ENCODE measurements at places on chromosomes 3 and 15. TPM values are rescaled to one million over a fixed set of nuclear protein-coding genes. Genes with fewer than 3 reads are reported as not detected.

The PDZRN3 gene
- 50.6 TPM for total RNA-seq

The SRGAP3 gene
- 15.7 TPM for total RNA-seq

The ANKUB1 gene
- not detected for total RNA-seq

The CLDN1 gene
- total RNA-seq: 1.6 TPM

The XCR1 gene
- total RNA-seq: not detected

The SCN11A gene
- 2.6 TPM for total RNA-seq

The PLA1A gene
- not detected for total RNA-seq

The PLCD1 gene
- 9.4 TPM for total RNA-seq

The BTLA gene
- total RNA-seq: under 0.01 TPM

The KLF15 gene
- total RNA-seq: 2.6 TPM

The ANKRD63 gene
- total RNA-seq: not detected

The GOLGA8S gene
- not detected for total RNA-seq

The SERPINI2 gene
- total RNA-seq: not detected

The CHCHD4 gene
- total RNA-seq: 12.5 TPM

The SPTSSB gene
- total RNA-seq: 0.52 TPM

The SEMA3F gene
- 2.1 TPM for total RNA-seq

The ADGRG7 gene
- total RNA-seq: not detected

The ENTPD3 gene
- total RNA-seq: 1.6 TPM

The RARB gene
- total RNA-seq: 20.9 TPM

The ERICH6 gene
- total RNA-seq: not detected

The HIGD2B gene
- total RNA-seq: not detected

The PRICKLE2 gene
- total RNA-seq: 32.9 TPM

The GRM2 gene
- total RNA-seq: not detected

The PLSCR5 gene
- not detected for total RNA-seq

The HCLS1 gene
- 9.4 TPM for total RNA-seq

The PPCDC gene
- 4.7 TPM for total RNA-seq

The IL17RB gene
- total RNA-seq: 1.6 TPM

The CPNE9 gene
- 0.52 TPM for total RNA-seq

The EPB42 gene
- 13.6 TPM for total RNA-seq

The BLM gene
- total RNA-seq: 2.1 TPM

The NANOGP8 gene
- total RNA-seq: not detected

Measured in skeletal muscle tissue (tissue), 5 donors.